Activated T-helper 1 cell treated with anti-CD3 and anti-CD28 coated beads, Interleukin-2, amount 50 U/mL, for 16 hours (primary cell): ENCODE measurements at places on chromosomes 1 and 21.

DNA sequence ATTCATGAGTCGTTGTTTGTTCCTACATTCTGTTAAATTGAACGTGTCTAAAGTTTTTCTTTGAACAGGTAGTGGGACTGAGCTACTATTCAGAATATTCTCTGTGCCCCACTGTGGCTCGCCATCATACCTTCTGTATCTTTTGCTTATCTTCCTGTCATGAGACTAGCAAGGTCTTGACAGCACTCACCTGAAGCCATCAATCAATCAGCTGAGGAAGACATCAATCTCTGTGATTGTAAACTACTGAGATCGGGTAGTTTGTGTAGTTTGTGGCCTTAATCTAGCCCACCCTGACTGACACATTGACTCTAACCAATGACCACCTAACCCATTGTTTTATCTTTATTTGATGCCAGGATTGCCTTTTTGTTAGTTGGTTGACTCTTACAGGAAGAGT lies 17.7 kb upstream of the RUNX1 start:
- DNase-seq: no peak

DNA sequence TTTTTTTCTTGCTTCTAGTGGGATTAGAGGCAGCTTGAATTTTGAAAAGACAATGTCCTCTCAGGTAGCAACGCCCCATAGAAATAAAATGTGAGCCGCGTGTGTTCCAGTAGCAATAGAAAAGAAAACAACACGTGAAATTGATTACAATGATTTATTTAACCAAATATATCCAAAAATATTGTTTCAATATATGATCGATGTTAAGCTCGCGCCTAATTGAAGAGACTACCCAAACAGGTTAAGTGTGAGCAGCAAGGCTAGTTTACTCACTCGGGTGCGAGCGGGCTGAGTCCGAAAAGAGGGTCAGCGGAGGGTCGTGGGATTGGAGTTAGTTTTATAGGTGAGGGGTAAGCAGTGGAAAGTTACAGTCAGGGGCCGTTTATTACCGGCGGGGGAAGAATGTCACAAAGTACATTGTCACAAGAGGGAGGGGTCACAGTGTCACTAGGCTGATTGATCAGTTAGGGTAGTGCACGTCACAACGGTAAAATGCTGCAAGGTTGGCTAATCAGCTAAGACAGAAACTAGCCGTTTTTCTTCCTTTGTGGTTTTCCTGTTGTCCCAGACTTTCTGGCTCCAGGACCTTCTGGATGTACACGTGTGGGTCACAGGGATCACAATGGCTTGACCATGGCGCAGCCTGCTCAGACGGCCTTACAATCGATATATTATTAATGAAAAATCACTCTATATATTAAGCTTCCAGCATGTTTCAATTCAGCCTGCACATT lies 697 bp upstream of the ZNF670 start:
- no peak for DNase-seq

DNA sequence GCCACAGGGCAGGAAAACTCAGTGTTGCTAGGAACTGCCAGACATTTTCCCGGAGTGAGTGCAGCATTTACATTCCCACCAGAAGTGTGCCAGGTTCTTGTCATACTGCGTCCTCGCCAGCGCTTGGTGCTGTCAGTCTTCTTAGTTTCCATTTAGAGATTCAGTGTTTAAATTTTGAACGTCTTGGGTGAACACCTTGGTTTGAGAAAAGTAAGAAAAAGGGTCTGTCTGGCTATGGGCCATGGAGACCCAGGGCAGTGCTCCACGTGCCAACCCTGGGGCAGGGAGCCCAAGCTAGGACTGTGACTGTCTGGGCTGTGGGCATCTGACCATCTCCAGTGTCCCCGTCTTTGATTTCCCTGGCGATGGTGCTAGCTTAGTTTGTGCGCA lies 16.0 kb downstream of the IBA57 start:
- DNase-seq: no peak

DNA sequence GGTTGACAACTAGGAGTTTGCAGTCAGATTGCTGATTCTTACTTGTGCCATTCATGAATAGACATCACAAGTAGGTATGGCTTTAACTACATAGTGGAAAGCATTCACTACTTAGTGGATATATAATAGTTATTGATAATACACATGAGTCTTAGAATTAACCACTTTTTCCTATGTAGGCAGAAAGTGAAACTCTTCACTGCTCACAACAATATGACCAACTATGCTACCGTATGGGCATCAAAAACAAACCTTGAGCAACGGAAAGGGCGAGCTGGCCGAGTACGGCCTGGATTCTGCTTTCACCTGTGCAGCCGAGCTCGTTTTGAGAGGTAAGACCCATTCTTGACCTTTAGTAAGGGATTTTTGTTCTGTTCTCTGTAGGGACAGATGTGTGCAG lies 38.7 kb downstream of the DHX9 start:
- DNase-seq: no peak

- no peak for DNase-seq
Observed at GRCh38 chr1:54225378-54225777, 25.4 kb downstream of the MRPL37 start.

DNA sequence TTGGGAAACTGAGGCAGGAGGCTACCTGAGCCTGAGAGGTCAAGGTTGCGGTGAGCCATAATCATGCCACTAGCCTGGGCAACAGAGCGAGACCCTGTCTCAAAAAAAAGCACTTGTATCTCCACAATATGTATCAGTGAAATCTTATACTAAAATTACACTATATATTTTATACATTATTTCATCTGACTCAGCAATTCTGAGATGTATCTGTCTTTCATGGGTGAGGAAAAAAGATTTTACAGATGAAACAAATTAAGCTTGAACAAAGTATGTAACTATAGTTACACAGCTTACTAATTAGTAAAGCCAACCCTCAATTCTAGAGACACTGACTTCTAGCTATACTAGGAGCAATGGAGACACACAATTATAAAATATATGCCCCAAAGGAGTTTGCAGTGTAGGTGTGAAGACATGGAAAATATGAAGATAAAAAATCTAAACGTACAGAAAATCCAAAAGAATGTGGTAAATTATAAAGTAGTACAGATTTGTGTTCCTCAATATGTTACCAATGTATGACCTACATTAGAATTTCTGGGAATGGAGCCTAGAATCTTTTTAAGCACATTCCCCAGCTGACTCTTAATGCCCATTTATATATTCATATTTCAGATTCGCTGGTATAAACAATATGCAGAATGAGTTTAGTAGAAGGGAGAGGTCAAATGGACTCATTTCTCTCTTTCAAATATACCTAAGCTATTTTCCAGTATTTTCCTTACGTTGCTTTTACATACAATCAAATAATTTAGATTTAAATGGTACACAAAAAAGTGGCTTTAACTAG lies 14.6 kb downstream of the GTF2B start:
- DNase-seq: no peak

GRCh38 chr1:40783001-40783905 lies at the start of gene KCNQ4:
KCNQ4 (plus strand) TSS chr1:40783787; CDS start chr1:40784094, 307 bp downstream.
- no peak for DNase-seq

- no peak for DNase-seq
Observed at GRCh38 chr21:25831300-25831960, 96.7 kb downstream of the GABPA start.
